Omental fat pad (tissue), 4 donors: ENCODE measurements at places on chromosomes 6 and 20.

DNA sequence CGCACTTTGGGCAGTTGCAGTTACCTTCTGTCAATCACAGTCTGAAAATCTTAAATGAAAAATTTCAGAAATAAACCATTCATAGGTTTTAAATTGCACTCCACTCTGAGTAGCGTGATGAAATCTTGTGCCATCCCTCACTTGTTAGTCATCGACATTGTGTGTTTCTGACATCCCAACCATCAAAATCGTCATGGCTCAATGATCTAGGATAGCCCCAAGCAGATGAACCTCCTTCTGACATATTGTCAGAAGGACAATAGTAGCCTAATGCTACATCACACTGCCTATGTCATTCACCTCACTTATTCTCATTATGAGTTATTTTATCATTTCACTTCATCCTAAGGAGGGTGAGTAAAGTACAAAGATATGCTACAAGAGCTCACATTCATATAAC, 284.8 kb downstream of the PTPRK start:
- no peak for DNase-seq

DNA sequence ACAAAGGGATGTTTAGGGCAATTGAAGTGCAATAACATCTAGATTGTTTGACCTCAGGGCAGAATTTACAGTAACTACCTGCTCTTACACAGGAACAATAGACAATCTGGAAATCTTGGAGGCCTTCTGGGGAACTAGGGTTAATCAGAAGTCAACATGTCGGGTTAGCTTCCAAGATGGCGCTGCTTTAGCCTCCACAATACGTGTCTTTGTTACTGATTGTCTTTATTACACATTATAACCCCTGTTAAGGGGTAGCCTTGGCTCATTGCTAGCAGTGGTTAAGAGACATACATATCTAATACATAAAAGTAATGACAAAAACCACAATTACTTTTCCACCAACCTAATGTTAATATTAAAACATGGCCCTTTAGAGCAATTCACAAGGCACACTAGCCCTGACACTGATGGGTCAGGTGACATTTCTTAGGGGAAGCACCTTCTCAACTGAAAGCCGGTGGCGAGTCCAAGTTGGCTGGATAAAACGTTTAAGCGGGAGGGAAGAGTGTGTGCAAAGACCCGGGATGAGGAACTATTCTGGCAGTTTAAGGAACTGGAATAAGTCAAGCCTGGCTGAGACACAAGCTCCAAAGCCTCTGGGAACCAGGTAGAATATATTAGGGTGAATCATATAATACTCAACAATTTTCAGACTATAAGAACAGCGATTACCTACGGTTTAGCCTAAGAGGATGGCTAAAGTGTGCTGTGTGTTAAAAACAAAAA, 236.9 kb downstream of the BCAS1 start:
- no peak for DNase-seq

DNA sequence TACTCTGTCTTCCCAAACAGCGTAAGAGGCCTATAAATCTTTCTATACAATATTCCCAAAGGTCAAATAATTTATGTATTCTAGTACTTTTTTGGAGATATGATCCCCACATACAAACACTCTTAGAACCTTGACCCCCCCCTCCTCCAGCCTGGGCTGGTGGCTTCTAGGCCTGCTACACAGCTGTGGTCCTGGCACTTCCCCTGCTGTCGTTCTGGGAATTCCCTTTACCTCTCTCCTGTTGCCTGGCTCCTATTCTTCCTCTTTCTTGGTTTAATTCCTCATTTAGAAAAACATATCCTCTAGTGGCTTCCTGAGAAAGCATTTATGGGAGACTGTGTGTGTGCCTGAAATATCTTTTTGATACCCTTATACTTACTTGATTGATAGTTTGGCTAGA, 4.1 kb upstream of the TXLNB start:
- no peak for DNase-seq

DNA sequence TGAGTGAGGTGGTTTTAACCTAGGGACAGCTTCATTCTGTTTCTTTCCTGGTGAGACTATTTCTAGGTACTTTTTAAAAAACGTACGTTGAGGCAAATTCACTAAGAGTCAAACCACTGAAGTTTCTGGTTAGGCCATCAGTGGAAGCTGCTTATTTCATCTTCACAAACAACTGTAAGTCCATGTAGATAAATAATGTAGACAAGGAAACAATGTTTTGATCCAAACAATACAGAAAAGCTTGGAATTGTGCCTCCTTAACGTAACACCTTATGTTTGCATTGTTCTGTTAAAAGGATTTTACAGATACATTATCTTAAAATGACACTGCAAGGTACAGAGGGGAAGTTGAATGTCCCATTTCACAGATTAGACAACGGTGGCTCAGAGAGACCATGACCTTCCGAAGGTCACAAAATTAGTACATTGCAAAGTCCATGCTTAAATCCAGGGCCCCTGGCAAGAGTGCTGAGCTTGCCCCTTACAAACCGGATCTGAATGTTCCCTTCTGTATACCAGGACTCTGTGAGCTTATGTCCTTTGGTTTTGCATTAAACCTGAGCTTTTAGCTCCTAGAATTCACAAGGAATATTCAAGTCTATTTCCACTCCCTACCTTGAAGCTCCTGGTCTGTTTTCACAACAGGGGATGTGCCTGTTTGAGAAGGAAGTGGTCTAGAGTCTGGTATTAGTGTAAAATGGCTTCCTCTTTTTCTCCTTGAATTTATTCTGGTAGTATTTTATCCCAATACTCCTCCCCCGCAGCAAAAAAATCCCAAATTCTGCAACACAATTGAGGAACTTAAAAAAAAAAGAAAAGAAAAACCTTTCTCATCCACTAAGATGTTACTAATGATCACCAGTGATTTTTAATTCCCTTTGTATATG, 28.9 kb upstream of the ZNF217 start:
- no peak for DNase-seq

DNA sequence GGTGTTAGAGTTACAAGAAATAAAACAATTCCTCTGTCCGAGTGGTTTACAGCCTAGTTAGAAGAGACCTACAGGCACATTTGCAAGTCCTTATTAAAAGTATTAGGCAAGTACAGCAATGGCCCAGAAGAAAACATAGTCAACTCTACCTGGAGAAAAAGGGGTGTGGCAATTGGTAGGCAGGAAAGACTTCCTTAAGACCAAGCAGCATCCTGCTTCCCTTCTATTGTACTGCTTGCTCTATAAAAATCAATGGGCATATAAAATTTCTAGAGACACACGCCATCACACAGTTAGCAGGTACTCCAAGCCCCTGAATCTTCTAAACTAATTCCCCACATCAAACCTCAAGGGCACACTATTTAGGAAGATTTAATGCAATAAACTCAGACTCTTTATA, 185.6 kb downstream of the ATXN1 start:
- DNase-seq, result no peak

- no peak for DNase-seq
Observed at GRCh38 chr6:152310371-152310954, 326.7 kb downstream of the SYNE1 start.

DNA sequence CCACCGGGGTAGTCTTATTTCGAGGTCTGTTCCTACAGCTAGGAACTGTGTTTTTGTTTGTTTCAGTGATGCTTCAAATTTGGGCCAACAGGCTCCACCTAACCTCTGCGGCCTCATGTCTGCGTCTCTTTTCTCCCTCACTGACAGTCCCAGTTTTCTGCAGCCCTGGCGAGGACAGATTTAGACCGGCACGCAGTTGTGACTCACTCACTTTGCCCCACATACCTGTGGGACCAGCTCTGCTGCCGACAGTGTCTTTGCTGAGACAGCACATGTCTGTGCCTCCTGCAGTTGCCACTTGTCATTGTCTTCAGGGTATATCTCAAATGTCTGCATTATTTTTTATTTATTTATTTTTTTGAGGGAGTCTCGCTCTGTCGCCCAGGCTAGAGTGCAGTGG, 29.2 kb downstream of the OSBPL2 start:
- DNase-seq, result no peak

- DNase-seq, result no peak
Observed at GRCh38 chr6:147970970-147971369, 371.7 kb upstream of the SASH1 start.

DNA sequence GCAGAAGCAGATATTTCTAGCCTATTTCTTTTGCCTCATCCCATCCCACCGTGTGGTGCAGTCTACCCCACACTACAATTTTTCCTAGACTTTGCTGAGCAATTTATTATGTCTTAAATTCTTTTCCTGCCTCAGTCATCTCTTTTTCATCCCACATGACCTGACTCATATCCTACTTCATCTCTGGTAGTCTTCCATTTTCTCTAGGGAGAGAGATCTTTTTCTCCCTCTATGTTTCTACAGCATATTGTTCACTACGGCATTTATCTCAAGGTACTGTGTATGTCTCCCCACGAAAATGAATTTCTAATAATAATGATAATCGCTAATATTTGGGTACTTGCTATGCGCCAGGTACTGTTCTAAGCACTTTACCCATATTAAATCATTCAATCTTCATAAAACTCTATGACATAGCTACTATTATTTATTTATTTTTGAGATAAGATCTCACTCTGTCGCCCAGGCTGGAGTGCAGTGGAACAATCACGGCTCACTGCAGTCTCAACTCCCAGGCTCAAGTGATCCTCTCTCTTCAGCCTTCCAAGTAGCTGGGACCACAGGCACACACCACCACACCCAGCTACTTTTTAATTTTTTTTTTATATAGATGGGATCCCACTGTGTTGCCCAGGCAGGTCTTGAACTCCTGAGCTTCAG, 15.6 kb downstream of the PDSS2 start:
- no peak for DNase-seq

- DNase-seq, result no peak
Observed at GRCh38 chr6:24883618-24884017, 52.1 kb downstream of the RIPOR2 start.

DNA sequence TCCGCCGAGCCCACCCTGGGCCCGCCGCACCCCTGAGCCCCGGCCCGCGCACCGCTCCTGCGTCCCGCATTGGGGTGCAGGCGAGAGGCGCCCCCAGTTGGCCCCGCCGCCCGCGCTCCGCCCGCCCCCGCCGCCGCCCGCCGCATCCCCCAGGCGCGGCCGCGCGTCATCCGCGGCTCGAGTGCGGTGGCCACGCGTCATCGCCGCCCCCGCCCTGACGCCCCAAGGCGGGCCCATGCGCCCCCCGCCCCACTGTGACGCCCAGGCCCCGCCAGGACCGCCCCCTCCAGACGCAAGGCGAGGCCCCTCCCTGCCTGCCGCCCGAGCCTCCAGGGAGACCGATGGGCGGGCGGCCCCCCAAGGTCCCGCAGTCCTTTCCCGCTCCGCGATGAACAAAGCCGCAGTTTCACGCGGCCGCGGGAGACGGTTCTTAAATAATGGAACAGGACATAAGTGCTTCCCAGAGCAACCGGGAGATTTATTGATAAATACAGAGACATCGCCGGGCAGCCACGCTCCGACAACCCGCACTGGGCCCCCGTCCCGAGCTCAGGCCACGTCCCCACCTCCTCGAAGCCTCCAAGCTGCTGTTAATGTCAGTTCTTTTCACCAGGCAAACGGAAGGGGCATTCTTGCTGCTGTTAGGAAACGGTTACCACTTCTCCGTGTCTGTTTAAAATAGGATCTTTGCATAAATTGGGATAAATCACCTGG, at the start of gene ANKRD60:
Gene ANKRD60 (minus strand): TSS at position 170 of the 714 bp plus-strand sequence. CDS start 0 bp downstream, at position 170.
- DNase-seq, result no peak

DNA sequence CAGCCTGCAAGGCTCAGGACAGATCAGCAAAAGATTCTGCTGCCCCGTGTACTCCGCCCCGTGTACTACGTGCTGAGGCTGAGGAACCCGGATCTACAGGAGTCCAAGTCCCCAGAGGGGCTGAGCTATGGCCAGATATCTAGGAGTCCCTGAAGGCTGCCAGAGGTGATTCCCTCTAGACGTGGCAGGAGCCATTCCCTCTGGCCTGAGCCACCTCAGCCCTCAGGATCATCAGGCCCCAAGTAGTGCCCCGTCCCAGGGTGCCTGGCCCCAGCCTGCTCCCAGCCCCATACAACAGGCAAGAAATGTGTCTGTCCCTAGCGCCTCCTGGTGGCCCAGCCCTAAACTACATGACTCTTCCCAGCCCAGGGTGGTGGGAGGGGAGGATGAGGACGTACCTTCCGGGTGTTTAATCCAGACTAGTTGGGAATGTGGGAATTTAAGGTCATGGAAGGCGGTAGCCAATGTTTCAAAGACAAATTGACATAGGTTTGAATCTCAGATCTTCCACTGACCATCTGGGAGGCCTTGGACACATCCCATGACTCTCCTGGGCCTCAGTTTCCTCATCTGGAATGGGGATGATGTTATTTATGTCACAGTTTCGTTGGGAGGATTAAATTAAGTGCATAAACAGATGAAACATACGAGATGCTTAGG, 49.4 kb upstream of the PTPN1 start:
- DNase-seq, result peak; percentile 94
